ENCODE measurements at places on chromosomes 12 and 14.
A peak's percentile ranks its signal among the peaks of the same experiment; 100 is the strongest.

- no peak for DNase-seq
These were observed 66.0 kb upstream of the RIN3 start for GRCh38 chr14:92447416-92448197.

DNA sequence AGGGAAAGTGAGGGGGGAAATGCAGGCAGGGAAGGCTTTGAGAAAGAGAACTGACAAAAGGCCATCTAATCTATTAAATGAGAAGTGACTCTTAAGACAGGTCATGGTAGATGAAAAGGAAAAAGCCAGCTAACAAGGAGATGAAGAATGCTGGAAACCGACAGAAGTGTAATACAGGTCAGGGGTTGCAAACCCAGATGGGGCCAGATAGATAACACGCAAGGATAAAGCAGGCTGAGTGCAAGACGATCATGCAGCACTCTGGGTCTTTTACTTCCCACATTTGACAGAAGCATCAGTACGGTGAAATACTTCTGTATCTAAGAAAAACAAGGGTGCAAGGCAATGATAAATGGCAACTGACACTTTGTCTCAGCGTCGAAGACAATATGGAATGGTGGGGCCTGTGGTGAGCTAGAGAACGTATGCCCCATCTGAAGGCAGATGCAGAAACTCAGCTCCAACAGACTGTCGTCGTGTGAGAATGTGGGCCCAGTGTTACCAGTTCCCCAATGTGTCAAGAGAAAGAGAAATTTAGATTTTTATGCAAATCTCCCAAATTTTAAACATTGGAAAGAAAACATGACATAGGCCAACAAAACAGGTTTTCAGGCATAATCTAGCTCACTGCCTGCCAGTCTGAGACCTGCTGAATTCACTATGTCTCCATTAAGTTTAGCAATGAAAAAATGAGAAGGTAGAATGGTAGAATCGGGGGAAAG lies 187.4 kb downstream of the PHLDA1 start:
- DNase-seq: no peak

- no peak for DNase-seq
These were observed 905.0 kb upstream of the ATXN7L3B start for GRCh38 chr12:73632661-73633060.

GRCh38 chr14:67576216-67576955 lies 23.7 kb downstream of the PIGH start:
- no peak for DNase-seq

- no peak for DNase-seq
These were observed 51.4 kb downstream of the BORCS5 start for GRCh38 chr12:12408265-12408690.

DNA sequence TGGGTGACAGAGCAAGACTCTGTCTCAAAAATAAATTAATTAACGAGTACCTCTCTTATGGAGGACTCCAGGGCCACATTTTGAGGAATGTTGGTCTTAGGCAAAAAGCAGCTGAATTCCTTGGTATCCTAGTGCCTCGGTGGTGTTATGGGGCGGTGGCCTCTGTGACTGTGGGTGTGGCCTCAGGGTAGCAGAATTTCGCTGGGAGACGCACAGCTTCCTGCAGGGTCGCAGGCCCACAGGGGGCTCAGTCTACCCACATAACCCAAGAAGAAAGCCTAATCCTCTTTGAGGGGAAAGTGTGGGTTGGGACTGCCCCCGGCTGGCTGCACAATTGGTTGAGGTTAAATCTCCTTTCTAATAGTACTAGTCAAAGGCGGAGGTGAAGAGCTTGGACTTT lies 11.2 kb upstream of the SERPINA4 start:
- DNase-seq: no peak

GRCh38 chr14:60655119-60655897 lies 6.0 kb upstream of the SIX1 start:
- DNase-seq: peak; percentile 2

GRCh38 chr14:98059106-98059505 lies 1212.9 kb downstream of the BCL11B start:
- DNase-seq: no peak

GRCh38 chr14:104250175-104250574 lies 111.8 kb downstream of the KIF26A start:
- no peak for DNase-seq

DNA sequence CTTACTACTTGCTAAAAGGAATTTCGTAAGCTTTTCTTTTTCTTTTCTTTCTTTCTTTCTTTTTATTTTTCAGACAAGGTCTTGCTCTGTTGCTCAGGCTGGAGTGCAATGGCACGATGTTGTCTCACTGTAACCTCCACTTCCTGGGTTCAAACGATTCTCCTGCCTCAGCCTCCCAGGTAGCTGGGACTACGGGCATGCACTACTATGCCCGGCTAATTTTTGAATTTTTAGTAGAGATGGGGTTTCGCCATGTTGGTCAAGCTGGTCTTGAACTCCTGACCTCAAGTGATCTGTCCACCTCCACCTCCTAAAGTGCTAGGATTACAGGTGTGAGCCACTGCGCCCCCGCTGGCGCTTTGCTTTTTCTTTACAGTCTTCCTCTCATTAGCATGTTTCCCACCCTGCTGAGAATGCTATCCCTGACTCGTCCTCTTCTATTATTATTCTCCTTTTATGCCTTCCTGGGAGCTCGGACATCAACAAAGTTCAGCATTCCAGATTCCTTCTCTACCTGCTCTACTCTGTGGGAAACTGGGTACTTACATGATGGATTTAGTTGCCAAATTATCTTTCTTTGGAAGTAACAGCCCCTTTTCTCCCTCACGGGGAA lies 3.1 kb downstream of the MTHFD1 start:
- no peak for DNase-seq

DNA sequence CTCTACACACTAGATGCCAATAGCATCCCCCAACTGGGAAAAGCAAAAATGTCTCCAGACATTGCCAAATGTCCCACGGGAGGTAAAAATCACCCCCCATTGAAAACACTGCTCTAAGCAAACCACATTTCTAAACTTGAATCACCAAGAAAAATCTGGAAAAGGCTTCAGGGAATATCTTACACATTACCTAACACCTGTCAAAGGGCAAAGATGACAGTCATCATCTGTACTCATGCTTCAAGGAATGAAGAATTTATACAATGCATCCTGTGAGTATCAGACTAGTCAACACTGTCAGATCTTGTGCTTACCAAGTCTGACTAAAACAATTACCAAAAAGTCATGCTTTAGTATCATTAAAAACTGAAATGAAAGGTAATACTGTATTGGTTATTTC lies 161.6 kb upstream of the SOX5 start:
- DNase-seq: no peak

GRCh38 chr14:31208546-31209424 lies 1.2 kb upstream of the HECTD1 start:
- peak; percentile 62 for DNase-seq

All from stimulated activated CD4-positive, alpha-beta T cell treated with anti-CD3 and anti-CD28 coated beads, Interleukin-15, amount 100 ng/mL, for 24 hours (primary cell).